ENCODE measurements at places on chromosomes 2 and 18.

DNA sequence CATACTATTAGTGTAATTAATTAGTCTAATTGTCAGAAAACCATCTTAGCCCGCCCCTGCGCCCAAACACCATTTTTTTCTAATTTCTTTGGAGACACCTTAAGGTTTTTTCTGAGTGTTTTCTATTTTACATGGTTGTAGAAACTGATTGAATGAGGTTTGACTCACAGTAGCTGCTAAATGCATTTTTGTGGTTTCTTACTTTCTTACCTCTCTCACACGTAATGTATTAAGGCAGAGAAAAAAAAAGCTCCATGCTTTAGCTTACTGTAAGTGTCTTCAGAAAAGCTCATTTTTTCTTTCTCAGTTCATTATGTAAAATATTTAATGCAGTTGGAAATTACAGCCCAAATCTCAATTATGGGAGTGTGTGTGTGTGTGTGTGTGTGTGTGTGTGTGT lies 548.5 kb upstream of the LRRTM4 start:
- DNase-seq, result no peak

DNA sequence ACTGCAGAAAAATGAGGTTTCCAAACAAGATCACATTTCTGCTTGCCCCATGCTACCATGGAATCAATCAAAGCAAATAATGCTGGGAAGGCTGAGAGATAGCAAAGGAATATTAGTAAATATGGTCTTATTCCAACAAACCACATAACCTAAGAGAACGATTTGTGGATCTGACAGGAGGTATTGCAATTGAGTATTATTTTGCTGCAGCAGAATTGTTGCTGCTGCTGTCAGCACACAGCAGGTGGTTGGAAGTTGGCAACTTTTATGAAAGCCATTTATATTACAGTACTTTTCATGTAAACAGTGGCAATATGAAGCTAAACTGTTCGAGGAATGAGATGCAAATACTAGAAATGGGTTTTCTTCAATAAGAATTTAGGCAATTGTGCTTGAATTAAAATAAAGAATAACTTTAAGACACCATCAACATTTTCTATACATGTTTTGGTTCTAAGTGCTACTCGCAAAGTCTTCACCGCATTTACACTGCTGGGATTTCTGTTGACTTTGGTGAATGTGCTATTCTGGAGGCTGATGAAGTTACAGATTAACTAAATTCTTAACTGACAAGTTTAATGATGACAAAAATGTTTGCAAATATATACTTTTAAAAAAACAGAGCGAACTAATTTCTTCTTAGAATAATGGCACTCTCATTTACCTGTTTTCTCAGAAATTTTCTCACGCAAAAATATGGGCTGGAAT lies 1285.7 kb downstream of the CNTNAP5 start:
- DNase-seq, result no peak

DNA sequence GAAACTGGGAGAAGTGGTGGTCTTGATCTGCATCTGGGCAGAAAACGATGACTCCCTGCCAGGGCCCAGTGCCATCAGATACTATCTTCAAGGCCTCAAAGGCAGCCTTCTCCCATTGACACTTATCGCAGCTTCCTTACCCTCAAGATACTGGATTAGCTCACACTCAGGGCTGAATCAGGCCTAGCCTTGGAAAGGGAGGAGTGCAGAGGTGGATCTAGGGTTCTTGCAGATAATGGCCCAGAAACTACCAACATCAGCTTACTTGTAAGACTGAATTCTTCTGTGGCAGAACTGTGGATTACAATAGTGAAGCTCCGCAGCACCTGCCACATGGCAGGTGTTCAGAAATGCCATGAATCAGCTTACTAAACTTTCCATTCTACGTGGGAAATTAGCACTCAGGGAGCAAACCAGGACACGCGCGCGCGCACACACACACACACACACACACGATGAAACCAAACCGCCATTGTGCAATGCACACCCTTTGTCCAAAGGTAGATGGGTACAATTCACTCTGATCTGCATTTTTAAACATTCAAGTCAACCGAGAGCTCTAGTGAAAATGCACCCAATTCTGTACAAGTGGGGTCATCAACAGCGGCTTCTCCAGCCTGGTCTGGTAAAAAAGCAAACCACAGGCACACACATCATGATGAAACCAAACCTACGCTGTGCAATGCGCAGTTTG lies 26.3 kb upstream of the TMEM182 start:
- no peak for DNase-seq

DNA sequence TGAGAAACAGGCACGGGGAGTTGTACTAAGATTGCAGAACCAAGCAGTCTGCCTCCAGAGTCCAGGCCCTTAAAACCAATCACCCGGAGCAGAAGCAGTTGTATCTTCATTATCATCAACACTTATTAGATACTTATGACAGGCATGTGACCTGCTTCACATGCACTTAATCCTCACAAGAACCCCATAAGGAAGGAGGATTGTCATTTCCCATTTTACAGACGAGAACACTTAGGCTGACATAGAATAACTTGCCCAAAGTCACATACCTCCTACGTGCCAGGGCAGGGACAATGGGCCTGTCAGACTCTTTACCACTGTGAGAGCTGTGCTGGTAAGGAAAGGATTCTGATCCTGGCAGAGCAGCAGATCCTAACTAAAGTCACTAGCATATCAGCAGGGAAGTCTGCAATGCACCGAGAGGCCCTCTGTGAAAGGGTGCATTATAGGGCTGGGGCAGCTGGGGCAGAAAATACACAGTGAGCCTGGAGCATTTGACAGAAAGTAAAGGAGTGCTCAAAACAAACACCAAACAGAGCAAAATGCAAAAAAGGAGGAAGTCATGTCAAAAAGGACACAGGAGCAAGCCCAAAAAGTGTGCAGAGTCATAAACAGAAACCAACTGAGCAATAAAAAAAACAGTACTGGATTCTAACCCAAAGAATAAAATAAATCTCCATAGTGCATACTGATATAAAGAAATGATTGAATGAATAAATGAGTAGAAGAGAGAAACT lies 55.9 kb upstream of the SP3 start:
- DNase-seq, result no peak

Measured in NCI-H446 (cell line).